ENCODE measurements at places on chromosomes 2 and 18. TPM values are rescaled to one million over a fixed set of nuclear protein-coding genes. Genes with fewer than 3 reads are reported as not detected.

- peaks cover 16% of the 10 kb centered on the region for H3K4me1 ChIP-seq
- no peaks in the 10 kb centered on the region for H3K36me3 ChIP-seq
- no peak overlapping the region for H3K4me3 ChIP-seq
- H3K27me3 ChIP-seq: no peaks in the 10 kb centered on the region
- DNase-seq: no peak
These were observed 21.3 kb upstream of the ACKR3 start for GRCh38 chr2:236548179-236548921.

- no peak for DNase-seq
- H3K36me3 ChIP-seq: no peaks in the 10 kb centered on the region
- H3K27me3 ChIP-seq: no peaks in the 10 kb centered on the region
- no peak overlapping the region for H3K27ac ChIP-seq
- no peaks in the 10 kb centered on the region for H3K4me1 ChIP-seq
- no peak overlapping the region for H3K4me3 ChIP-seq
These were observed 1154.4 kb downstream of the DPP10 start for GRCh38 chr2:115596659-115597375.

- no peak overlapping the region for H3K4me3 ChIP-seq
- DNase-seq: no peak
- H3K4me1 ChIP-seq: no peaks in the 10 kb centered on the region
- no peaks in the 10 kb centered on the region for H3K36me3 ChIP-seq
These were observed 64.5 kb downstream of the TACR1 start for GRCh38 chr2:75134860-75135259.

GRCh38 chr2:42569883-42570282, 1.5 kb downstream of the MTA3 start:
- peak overlapping the region; percentile 92 for H3K27ac ChIP-seq
- H3K4me1 ChIP-seq: no peaks in the 10 kb centered on the region
- H3K4me3 ChIP-seq: peak overlapping the region; percentile 99

GRCh38 chr2:239008004-239008403, 160.1 kb downstream of the TWIST2 start:
- H3K27ac ChIP-seq: no peak overlapping the region
- no peaks in the 10 kb centered on the region for H3K27me3 ChIP-seq
- H3K4me3 ChIP-seq: no peak overlapping the region
- no peak for DNase-seq
- no peaks in the 10 kb centered on the region for H3K36me3 ChIP-seq

DNA sequence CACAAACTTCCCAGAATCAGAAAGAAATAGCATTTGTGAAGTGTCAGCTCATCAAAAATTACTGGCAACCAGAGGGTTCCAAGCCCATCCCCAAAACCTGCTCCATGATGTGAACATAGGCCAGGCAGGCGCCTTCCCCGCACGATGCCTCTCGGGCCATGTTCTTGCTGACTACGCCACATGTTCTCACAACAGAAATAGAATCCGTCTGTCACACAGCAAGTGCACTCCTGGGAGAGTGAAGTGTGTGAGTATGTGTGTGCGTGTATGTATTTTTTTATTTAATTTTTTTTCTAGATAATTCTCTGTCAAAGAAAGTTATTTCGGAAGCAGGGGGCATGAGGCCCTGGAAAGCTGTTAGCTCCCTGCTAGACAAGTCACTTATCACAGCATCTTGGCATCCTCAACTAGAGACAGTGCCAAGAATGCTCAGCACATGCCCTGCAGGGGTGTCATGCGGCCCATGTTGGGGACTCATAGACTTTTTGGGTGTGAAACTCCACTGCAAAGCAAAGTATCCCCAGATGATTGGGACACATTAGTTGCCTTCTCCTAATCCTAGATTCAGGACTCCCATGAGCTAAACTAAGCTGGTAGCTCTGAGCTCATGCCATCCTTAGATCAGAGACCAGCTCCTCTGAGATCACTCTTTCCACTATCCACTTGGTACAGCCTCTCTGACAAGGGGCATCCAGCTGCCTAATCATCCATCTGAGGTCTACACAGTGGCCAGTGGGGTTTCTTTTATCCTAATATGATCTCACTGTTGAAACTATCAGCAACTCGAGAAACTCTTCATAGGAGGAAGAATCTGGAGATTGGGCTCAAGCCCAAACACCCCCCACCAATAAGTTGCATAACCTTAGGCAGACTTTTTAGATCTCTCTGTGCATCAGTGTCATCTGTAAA, 53.2 kb upstream of the CYRIA start:
- no peaks in the 10 kb centered on the region for H3K27me3 ChIP-seq
- H3K4me1 ChIP-seq: no peaks in the 10 kb centered on the region
- H3K4me3 ChIP-seq: no peak overlapping the region
- H3K36me3 ChIP-seq: no peaks in the 10 kb centered on the region
- no peak for DNase-seq

DNA sequence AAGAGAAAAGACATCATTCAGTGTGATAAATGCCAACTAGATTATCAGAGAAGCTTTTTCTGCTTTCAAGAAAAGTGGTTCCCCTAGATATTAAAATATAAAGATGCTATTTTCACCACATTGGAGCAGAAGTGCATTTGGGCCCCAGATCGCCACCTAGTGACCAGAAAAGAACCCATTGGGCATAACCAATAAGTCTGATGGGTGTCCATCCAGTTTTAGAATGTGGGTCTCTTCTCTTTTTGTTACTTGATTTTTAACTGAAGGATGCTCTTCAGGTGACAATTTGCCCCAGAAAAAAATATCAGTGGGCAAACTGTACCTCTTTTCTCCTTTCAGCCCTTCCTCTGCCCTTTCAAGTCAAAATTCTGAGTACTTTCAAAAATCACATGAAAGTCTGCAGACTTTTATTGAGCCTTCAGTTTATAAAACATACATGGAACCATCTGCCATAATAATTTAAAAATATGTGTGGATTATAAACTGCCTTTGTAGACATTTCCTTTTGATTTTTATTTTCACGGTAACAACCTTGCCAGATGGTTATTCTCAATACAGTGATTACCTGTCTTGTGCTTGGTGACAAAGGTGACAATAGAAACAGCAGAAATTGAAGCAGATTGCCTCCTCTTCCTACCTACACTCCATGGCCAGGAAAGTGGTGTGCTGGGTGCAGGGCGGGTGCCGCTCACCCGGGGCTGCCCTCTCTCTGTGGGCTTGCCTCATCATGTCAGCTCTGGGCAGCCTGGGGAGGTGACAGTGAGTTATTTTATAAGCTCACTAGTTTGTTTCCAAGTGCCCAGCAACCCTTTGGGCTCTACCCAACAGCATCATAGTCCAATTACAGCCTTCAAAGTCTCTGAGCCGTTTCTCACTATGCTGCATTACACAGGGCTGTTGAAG, 124.5 kb downstream of the DCDC2C start:
- no peak overlapping the region for H3K4me3 ChIP-seq
- no peaks in the 10 kb centered on the region for H3K27me3 ChIP-seq
- no peak overlapping the region for H3K27ac ChIP-seq
- H3K4me1 ChIP-seq: no peaks in the 10 kb centered on the region

GRCh38 chr2:69041214-69041613, 28.2 kb downstream of the ANTXR1 start:
- H3K27ac ChIP-seq: no peak overlapping the region
- no peaks in the 10 kb centered on the region for H3K27me3 ChIP-seq
- no peak for DNase-seq
- H3K4me3 ChIP-seq: no peak overlapping the region
- no peaks in the 10 kb centered on the region for H3K4me1 ChIP-seq

DNA sequence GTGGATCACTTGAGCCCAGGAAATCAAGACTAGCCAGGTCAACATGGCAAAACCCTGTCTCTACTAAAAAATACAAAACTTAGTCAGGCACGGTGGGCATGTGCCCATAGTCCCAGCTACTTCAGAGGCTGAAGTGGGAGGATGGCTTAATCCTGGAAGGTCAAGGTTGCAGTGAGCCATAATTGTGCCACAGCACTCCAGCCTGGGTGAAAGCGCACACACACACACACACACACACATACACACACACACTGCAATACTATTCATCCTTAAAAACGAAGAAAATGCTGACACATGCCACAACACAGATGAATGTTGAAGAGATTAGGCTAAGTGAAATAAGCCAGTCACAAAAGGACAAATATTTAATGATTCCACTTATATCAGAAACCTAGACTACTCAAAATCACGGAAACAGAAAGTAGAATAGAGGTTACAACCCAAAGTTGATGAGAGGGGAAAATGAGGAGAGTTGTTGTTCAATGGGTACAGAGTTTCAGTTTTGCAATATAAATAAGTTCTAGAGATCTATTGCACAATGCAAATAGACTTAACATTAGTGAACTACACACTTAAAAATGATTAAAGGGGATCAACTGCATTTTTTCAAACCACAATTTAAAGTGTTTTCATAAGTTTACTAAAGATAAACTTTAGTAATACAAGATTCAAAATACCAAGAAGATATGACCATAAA, 114.5 kb downstream of the USP34 start:
- H3K27me3 ChIP-seq: no peaks in the 10 kb centered on the region
- no peak for DNase-seq
- H3K27ac ChIP-seq: no peak overlapping the region

- H3K4me1 ChIP-seq: peaks cover 57% of the 10 kb centered on the region
- H3K27me3 ChIP-seq: no peaks in the 10 kb centered on the region
- no peak overlapping the region for H3K27ac ChIP-seq
These were observed 18.5 kb downstream of the KCMF1 start for GRCh38 chr2:84989422-84989821.

DNA sequence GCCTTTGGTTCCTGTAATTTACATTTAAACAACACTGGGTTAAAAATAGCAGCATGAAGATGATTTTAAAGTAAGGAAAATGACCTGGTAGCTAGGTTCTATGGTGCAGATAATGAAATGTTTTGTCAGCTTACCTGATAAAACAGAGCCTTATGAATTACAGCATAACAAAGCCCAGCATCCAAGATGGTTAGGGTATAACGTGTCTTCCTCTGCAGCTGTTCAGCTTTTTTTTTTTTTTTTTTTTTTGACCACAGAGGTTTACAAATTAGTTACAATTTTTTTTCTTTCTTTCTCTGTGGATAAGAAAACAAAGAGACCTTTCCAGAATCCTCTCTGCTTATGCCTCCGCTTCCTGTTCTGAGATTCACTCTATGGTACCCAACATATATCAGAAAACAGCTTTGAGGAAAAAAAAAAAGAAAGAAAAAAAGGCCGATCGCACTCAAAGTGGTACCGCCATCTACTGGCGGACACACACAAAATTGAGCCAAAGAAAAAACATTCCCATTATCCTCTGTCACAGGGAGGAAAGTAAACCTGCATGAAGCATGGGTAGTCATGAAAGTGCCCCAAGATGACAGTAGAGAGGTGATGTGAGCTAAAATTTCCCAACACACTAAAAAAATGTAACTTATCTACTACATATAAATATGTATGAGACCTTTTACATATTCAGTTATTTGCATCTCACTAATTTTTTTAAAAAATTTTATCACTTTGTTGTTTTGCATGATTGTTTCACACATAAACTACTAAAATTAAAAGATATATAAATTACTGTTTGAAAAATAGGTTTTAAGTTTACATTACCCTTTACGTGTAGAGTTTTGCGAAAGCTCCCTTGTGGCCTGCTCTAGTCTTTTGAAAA, at the start of gene SCN3A:
Gene SCN3A, minus strand, starts transcription at position 362 of the 871 bp plus-strand sequence. CDS start 27,656 bp downstream, outside the sequence.
- H3K27me3 ChIP-seq: no peaks in the 10 kb centered on the region
- peak; percentile 28 for DNase-seq
- H3K27ac ChIP-seq: no peak within 1 kb of the TSS
- no peaks in the 10 kb centered on the region for H3K36me3 ChIP-seq
- H3K4me1 ChIP-seq: no peaks in the 10 kb centered on the region

DNA sequence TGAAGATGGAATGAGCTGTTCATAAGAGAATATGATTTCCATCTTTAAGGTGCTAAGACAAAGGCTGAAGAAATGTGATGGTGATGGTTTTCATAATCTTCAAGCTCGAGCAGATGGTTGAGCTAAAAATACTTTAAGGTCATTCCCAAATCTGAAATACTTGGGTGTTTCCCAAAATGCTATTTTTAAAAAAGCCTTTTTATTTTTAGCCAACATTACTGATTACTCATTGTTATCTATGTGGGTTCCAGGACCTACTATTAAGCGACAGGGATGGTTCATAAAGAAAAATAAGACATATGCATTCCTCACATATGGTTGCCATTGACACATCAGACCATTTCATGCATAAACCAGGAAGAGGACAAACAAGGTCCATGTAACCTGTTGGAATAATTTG, 298.5 kb downstream of the PLCL1 start:
- no peaks in the 10 kb centered on the region for H3K36me3 ChIP-seq
- no peak overlapping the region for H3K4me3 ChIP-seq
- H3K27me3 ChIP-seq: no peaks in the 10 kb centered on the region

DNA sequence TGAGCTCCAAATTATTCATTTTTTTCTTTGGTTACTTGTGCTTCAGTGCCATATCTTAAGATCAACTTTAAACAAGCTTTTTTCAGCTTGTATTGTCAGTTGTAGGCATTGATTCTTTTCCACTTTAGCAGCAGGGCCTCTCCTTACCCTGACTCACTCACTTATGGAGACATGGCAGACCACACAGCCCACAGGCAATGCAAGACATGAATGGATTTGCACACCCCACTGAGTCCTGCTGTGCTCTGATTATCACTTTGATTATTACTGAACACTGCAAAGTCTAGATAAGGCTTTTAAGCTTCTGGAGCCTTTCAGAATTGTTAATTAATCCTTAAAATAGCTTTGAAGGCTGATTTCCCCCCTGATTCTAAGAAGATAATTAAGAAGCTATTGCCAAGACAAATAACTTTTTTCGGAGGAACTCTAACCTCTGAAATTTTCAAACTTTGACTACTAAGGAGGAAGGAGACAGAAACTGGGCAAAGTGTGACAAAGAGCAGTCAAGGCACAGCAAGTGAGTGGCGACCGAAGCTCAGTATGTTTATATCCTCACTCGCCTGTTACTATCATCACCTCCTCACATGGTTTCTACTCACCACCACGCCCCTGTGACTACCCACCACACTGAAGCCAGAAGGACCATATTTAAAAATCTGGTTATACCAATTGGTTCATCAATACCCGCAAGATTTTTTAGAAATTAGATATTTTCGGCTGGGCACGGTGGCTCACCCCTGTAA, 43.3 kb downstream of the CACNB4 start:
- no peaks in the 10 kb centered on the region for H3K36me3 ChIP-seq
- H3K4me1 ChIP-seq: no peaks in the 10 kb centered on the region
- DNase-seq: no peak
- no peaks in the 10 kb centered on the region for H3K27me3 ChIP-seq
- no peak overlapping the region for H3K27ac ChIP-seq

DNA sequence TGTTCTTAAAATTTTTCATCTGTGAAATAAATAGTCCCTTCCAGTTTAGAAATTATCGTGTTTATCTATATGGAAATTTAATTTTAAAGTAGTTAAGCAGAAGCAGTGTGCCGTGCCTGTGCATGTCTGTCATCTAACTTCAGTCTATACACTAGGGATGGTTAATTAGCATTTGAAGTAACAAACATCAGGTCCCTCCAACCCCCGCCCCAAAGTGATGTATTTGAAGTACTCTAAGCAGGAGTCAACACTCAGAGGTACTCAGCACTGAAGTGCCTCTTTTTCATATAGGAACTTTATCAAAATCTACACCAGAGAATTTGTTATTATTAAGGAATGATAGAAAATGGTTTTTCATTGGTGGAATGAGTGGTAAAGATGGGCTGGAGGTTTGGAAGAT, 33.0 kb downstream of the LANCL1 start:
- H3K27me3 ChIP-seq: no peaks in the 10 kb centered on the region
- no peaks in the 10 kb centered on the region for H3K36me3 ChIP-seq
- no peak overlapping the region for H3K27ac ChIP-seq
- H3K4me1 ChIP-seq: no peaks in the 10 kb centered on the region

Gene C2orf15
- total RNA-seq: 3.7 TPM

Gene G6PC2
- not detected for total RNA-seq

Gene MTIF2
- 36.2 TPM for total RNA-seq

Gene COL5A2
- 10.2 TPM for total RNA-seq

Gene UGT1A8
- total RNA-seq: 2.5 TPM

Gene ZNF892
- total RNA-seq: 2.7 TPM

Gene CAVIN2
- total RNA-seq: 14.3 TPM

Gene GALNT3
- 22.2 TPM for total RNA-seq

Gene RAPGEF4
- 9.0 TPM for total RNA-seq
